ENCODE measurements at places on chromosomes 13 and 19.

- DNase-seq = peak; percentile 92
Observed at GRCh38 chr19:12806242-12807081, at the start of gene RNASEH2A. Gene RNASEH2A, plus strand, starts transcription at chr19:12806584. Its CDS starts 90 bp downstream, at chr19:12806674.

- peak; percentile 95 for DNase-seq
Observed at GRCh38 chr19:42108527-42109389, 23.5 kb downstream of the POU2F2 start.

GRCh38 chr13:108919036-108919907 lies 289.9 kb downstream of the MYO16 start:
- DNase-seq = no peak

GRCh38 chr19:11693505-11694499 lies 44.9 kb downstream of the ZNF823 start:
- DNase-seq = peak; percentile 74

- DNase-seq = no peak
Observed at GRCh38 chr13:26531742-26532141, 25.7 kb upstream of the WASF3 start.

- no peak for DNase-seq
Observed at GRCh38 chr19:7916103-7916954, 1.7 kb downstream of the TGFBR3L start.

DNA sequence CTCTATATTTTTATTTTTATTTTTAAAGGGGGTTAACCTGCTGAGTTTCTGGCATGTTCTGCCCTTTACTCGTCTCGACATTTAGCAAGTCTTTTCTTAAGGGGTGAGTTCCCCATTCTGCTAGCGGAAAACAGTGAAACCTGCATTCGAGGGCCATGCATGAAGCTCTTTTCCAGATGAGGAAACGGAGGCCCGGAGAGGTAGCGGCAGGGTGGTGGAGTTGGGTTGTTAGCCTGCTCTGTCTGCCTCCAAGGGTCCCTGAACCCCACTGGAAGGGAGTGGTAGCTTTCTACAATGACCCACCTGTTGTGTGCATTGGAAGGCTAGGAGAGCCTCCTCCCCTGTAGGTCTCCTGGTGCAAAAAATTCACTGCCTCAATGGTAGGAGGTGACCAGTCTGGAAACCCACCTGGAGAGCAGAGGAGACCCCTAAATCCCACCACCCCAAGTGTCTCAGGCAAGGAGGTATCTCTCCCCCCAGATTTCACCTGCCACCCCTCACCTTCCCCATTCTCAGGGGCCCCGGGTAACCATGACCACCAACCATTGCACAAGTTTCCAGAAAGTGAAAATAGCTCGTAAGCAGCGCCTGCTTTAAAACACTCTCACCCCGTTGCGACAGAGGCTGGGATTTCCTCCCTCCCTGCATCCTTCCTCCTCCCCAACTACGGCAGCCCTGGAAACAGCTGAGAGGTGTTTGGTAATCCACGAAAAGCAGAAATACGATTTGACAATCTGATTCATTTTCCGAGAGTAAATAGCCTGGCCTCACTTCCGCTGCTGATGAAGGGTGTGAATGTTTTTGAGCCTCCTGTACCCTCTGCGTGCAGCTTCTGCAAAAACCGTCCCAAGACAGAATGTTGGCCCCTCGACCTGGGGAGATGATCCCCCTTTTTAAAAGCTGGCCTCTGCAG lies 3.5 kb downstream of the KLF2 start:
- DNase-seq = peak; percentile 94

DNA sequence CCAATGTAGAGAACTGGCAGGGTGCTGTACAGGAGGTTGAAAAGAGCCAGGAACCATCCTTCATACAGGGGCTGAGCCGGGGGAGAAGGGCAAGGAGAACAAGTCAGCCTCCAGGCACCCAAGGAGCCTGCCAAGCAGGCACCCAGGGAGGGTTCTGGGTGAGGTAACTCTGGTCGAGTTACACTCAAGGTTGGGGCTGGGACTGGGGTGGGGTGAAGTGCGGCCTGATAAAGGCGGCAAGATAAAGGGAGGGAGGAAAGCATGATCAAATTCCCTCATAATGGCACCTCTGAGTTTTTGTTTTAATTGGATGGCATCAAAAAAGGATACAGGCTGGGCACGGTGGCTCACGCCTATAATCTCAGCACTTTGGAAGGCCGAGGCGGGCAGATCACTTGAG lies 25.0 kb downstream of the ATP8B3 start:
- no peak for DNase-seq
